NAMALWA (cell line): ENCODE measurements at places on chromosomes 7 and 10.

DNA sequence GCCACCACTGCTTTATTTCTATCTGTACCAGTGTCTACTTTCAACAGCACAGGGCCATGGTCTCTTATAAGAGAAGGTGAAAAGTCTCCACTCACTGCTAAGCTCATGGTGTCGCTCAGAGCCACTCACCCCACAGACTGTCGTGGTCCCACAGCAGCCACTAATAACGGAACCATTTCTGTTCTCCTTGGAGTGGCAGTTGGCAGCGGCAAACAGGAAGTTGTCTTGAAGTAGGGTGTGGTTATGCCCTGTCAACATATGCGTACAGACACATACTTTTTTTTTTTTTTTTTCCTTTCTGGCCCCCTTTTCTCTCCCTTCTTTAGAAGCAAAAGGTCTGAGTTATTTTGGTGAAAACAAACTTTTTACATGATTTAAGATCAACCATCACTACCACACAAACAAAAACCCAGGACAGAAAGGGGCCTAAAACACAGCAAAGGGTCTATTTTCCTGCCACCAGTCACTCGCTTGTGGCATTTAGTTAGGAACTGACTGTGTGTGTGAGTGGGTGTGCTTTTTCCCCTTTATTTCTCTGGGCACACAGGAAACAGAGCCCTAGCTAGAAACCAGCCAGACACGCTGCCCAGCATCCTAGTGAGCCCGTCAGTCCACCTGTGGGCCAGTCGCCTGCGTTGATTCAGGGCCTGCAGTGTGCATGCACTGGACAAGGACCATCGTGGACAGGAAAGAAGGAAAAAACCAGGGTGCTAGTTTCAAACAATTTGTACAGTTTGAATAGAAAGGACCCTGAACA is 96.7 kb upstream of the EFCAB10 start:
- DNase-seq: peak; percentile 46

GRCh38 chr7:113113912-113114311 is 4.4 kb downstream of the SMIM30 start:
- peak; percentile 65 for DNase-seq

GRCh38 chr7:46152696-46153095 is 231.6 kb upstream of the IGFBP3 start:
- DNase-seq: peak; percentile 36

DNA sequence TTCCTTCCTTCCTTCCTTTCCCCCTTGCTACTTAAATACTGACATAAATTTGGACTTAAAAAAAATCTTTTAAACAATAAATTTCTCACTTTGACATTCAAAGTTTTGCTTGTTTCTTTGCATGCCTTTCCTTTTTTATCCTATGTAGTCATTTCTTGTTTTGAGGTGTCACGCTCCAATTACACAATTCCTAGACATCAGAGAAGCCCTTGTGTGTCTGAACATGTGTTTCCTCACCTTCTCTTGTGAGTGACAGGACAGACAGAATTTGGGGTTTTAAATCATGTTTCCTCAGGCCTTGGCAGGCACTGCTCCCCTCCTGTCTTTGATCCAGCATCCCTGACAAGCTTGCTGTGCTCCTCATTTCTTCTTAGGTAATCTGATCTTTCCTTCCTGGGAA is 91.3 kb downstream of the CYTH3 start:
- DNase-seq: no peak

DNA sequence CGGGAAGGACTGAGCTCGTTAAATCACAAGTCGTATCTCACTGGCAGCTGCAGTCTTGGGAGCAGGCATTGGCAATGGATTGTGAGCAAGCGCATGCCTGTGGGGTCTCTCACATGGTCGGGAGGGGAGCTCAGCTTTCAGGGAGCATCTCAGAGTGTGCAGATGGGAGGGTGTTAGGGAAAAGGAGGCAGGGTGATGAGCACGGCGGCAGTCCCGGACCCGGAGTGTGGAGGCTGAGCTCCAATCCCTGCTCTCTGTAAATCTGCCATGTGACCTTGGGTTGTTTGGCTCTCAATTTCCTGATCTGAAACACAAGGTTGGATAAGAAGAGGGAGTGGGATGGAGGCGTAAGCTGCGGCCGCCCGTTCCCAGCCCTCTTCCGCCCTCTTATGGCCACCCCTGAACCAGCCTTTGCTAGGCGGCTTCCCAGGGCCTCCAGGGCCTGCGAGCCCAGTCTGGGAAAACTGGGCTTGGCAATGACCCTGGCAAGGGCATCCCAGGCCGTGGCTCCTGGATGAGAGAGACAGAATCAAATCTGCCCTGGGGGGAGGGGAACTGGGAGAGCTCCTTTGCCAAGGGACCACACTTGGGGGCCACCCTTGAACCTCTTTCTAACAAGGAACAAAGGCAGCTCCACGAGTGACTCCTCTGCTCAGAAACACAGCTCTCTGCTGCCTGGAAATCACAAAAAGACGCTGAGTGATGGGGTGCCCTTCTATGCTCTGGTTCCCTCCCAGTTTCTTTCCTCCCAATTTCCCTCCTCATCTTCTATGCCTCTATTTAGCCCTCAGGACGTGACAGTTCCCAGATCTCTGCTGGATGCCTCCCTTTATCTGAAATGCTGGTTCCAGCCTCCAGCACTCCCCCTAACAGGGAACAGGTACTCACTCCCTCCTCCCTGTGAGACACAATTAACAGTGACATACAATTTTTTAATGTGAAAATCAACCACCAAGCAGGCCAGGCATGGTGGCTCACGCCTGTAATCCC is 41.7 kb upstream of the LOXL4 start:
- DNase-seq: peak; percentile 12

GRCh38 chr10:127883516-127883915 is 9.2 kb downstream of the CLRN3 start:
- no peak for DNase-seq

GRCh38 chr10:129707406-129708388 is 240.7 kb downstream of the MGMT start:
- DNase-seq: no peak

DNA sequence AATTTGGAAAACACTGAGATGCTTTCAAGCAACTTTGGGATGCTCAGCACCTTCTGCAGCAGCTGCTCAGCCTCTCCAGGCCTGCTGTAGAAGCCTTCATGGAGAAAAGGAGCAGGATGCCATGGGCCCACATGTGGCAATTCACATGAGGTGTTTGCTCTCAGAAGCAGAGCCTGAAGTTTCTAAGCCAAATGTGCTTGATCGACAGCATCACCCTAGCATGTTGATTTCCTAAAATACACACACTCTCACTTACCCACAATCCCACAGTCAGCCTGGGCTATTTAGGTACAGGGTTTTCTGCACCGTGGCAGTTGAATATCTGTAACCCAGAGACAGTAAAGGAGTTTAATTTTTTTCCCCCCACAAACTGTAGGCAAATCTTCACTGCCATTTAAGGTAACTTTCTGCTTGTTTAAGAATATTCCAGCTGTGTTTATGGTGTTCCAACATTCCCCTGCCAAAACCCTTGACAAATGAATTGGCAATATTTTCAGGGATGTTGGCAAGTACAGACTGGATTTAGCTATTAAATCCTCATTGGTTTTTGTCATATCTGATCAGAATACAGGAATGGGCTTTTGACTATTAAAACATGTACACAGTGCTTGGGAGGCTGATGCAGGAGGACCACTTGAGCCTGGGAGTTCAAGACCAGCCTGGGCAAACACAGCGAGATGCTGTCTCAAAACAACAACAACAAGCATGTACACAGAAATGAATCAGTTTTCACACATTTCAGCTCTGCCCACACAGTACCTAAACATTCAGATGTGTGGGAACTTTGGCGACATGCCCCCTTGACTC is 244.2 kb downstream of the CELF2 start:
- no peak for DNase-seq

DNA sequence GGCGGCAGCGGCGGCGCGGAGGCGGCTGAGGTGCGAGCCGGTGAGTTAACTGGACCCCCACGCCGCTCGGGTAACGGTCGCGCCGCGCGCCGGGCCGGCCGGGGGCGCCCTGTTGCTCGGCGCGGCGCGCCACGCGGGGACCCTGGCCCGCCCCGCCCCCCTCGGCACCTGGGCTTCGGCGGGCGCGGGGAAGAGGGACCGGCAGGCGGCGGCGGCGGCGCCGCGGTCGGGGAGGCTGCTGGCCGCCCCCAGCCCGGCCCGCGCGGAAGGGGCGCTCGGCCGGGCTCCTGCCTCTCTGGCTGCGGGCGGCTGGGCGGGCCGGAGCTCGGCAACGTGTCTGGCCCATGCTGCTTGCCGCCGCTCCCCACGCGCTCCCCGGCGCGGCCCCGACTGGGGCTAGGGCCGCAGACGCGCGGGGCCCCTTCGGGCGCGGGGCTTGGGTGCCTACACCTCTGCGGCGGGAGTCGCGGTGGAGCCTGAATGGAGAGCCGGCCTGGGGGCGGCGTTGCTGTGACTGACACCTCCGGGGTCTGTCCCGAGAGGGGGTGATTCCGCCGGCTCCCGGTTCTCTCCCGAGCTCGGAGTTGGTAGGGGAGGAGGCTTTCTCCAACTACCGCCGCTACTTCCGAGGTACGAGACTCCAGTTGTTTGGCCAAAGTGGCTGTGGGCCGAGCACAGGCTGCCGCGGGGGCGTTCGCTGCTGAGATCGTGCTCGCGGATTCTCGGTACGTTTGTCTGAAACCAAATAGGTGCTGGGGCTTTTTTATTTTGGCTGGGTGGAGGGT is 494 bp downstream of the PALS2 start:
- DNase-seq: peak; percentile 84

GRCh38 chr10:93993782-93994437 is at the start of gene PLCE1:
PLCE1 (plus strand) TSS chr10:93993931; CDS start chr10:94031047, 37,116 bp downstream.
- no peak for DNase-seq

DNA sequence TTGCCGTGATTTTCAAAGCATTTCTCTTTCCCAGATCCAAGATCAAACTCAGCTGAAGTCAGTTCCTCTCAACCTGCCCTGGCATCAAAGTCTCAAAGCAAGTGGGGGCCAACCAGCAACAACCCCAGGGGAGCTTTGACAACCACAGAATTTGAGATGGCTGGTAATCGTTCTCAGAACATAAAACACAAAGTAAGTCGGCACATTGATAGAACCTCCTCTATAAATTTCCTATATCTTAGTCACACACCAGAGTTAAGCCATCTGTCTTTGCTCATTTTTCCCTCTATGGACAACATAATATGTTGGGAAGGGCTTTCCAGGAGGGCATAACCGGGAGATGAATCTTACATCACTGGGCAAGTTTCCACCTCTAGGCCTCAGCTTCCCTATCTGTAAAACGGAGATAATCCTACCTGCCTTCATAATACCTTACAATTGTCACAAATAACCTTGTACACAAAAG is 1.2 kb upstream of the DNAJC9 start:
- peak; percentile 1 for DNase-seq
